ENCODE measurements at places on chromosomes 1 and 21.

- DNase-seq = no peak
These were observed 213.6 kb downstream of the NFIA start for GRCh38 chr1:61295818-61296537.

GRCh38 chr1:32116531-32116930, 8.7 kb downstream of the KPNA6 start:
- DNase-seq = no peak

- no peak for DNase-seq
These were observed 21.1 kb downstream of the MKNK1 start for GRCh38 chr1:46582972-46583371.

DNA sequence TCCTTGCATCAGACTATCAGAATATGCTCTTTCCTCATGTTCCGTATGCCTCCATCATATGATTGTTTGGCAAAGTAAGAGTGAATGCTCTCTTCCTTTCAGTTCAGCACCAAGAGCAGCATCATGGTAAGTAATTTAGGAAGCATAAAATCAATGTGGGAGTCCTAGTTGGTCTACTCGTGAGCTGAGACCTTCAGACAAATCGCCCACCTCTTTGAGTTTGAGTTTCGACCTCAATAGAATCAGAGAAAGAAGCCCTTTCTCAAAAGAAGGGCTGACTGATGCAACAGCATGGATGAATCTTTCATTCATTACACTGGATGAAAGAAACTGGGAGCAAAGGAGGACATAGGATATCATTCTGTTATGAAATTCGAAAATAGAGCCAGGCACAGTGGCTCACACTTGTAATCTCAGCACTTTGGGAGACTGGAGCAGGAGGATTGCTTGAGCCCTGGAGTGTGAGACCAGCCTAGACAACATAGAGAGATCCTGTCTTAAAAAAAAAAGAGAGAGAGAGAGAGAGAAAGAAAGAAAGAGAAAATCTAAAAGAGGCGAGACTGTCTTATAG, 112.5 kb downstream of the ZC3H11B start:
- DNase-seq = no peak

GRCh38 chr1:88608139-88608943, 75.7 kb upstream of the PKN2 start:
- DNase-seq = no peak

- DNase-seq = no peak
These were observed 649 bp upstream of the LDLRAD1 start for GRCh38 chr1:54018635-54019034.

DNA sequence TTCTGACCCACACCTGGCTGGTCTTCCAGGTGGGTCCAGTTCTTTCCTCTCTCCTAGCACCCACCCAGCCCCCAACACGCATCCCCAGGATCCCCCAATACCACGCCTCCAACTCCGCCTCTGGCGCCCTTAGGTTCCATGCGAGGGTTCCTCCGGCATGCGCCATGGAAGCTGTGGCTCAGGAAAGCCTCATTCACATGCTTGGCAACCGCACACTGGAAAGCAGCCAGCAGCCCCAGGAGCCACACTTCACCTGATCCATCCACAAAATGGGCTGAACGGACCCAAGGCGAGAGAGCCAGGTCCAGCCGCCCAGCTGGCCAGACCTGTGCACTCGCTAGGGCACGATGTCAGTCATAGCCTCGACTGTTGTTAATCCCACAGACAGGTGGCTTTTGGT, 161.2 kb downstream of the PSMG1 start:
- no peak for DNase-seq

GRCh38 chr1:119689511-119689910, 22.2 kb upstream of the PHGDH start:
- no peak for DNase-seq

- no peak for DNase-seq
These were observed 53.2 kb downstream of the DDAH1 start for GRCh38 chr1:85411567-85412305.

DNA sequence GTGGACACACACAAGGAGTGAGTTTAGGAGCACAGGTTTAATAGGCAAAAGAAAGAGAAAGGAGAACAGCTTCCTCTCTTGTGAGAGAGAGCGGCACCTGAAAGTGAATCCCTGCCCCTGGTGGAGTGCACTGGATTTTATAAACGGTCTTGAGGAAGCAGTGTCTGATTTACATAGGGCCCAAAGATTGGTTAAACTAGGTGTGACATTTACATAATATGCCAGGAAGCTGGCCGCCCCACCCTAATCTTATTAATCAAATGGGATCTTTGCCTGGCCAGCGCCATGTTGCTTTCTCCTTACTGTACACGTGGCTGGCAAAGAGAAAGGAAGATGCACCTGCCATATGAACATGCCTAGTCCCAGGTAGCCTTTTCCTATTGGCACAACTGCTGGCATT, 38.7 kb downstream of the CFH start:
- no peak for DNase-seq

GRCh38 chr21:17513214-17514123, 626 bp downstream of the CXADR start:
- DNase-seq = peak; percentile 75

DNA sequence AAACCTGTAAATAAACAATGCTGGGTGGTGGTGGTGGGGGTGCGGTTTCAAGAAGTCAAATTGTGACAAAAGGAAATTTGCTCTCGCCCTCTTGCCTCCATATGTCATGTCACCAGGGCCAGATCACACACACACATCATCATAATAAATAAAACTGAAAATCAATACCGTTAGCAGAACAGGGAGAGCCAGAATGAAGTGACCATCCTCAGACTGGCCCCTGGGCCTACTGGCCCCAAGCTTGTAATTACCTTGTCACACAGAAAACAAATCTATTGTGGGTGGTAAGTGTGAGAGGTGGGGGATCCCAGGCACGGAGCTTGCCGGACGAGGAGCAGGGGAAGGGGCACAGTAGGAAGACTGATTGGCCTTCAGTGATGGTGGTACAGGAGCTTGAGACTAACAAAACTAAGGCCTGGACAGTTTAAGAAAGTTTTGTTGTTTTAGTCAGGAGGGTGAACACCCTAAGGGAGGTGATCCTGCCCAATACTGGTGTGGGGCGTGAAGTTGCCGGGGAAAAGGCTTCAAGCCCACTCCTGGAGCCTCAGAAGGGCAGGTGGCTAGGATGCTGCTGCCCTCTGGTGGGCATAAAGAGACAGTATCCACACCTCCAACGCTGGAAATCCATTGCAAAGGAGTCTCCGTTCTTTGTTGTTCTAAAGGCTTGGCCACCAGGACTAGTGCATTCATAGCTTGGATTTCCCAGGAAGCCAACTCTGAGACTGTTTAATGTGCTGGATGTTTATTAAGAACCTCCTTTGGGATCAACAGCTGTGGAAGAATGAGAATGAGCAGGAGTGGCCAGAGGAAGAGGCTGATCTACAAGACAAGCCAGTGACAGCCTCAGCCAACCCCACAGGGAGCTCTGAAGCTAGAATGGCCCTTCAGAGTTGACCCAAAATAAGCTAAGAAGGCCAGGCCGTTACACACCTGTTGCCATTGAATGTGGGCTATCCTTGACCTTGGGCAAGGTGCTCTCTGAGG, 8.1 kb upstream of the C1orf216 start:
- peak; percentile 82 for DNase-seq

DNA sequence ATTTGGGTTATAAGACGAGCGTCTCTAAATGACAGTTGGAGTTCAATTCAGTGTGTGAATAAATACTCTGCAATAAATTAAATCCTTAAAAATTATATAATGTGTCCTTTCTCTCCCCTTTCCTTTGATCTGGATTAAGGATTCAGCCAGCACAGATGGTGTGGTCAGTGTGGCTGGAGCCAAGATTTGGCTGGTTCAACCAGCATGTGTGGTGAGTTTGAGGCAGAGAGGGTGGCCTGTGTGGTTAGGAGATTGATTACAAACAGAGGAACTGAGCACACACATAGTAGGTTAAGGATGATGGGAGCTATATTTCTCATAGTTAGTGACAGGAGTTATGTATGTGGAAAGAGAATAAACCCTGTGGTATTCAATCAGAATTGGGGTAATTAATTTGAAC, 14.2 kb upstream of the AMIGO1 start:
- no peak for DNase-seq

DNA sequence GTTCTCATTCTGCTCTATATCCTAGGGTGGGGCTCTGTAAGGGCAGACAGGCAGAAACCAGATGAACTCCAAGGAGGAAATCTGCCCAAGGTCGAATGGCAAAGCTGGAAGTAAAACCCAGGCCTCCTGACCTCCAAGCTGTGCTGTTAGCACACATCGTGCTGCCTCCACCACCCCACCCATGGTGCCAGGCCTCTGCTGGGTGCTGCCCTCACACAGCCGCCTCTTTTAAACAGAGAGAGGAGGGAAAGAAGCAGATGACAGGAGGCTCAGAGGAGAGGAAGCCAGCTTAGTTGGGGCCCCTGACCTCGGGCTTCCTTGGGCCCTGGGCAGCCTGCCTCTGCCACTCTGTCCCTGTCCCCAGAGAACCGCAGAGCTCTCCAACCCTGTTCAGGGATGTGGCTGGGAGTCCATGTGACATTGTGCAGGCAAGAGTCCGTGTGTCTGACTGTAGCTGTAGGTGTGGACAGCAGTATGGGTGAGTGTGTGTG, 1.1 kb downstream of the SYNC start:
- no peak for DNase-seq

DNA sequence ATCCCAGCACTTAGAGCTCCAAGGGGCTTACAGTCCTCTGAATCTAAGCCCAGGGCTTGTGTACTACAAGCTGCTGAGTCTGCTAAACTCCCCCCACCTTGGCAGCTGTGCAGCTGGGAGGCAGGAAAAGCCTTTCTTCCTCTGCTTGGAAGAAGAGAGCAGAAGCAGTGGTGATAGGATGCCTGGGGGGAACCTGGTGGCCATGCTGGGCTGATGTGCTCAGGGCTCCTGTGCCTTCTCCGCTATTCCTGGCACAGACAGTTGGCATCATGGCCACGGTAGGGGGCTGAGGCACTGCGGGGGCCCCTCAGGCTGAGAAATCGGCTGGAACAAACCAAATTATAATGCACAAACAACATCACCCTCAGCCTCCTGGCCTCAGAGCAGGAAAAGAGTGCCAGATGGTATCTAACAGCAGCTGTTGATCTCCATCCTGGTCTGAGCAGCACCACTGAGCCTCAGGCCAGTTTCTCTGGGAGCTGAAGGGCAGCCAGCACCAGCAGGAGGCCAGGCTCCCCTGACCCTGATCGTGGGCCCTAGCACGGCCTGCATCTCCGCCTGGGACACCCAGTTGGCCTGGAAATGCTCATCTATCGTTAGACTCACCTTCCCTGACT, 35.8 kb downstream of the ECE1 start:
- DNase-seq = no peak

DNA sequence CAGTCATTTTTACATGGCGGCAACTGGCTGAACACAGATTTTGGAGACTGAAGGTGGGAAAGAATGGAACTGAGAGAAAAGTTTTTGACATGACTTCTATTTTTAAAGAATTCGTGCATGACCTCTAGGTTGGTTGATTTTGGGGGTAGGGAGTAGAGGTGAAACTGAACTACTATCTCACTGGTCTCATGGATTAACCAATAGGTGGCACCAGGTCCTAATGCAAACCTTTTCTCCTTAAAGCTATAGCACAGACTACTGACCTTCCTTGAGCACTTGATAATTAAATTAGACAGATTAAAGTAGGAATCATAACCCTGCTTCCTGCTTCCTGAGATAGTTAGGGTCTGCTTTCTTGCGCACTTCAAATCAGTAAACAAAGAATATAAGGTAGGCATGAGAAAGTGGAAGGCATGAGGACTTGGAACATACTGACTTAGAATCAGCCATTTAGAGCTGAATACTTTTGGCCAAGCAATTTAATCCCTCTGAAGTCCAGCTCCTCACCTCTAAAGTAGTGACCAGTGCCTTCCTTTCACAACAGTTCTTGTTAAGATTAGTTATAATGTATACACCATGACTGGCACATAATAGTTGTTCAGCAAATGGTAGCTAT, 206.0 kb downstream of the CENPF start:
- DNase-seq = no peak

- DNase-seq = no peak
These were observed 480.4 kb upstream of the CAMK1G start for GRCh38 chr1:209103092-209103491.

- DNase-seq = no peak
These were observed 23.7 kb downstream of the RNF187 start for GRCh38 chr1:228510803-228511413.

- peak; percentile 70 for DNase-seq
These were observed 11.3 kb downstream of the NCSTN start for GRCh38 chr1:160354388-160354985.

GRCh38 chr1:17880449-17880848, 125.3 kb downstream of the ACTL8 start:
- DNase-seq = no peak

GRCh38 chr21:28069450-28069923, 923.2 kb downstream of the LTN1 start:
- DNase-seq = no peak

GRCh38 chr1:38613996-38614395, 245.6 kb downstream of the RRAGC start:
- no peak for DNase-seq

DNA sequence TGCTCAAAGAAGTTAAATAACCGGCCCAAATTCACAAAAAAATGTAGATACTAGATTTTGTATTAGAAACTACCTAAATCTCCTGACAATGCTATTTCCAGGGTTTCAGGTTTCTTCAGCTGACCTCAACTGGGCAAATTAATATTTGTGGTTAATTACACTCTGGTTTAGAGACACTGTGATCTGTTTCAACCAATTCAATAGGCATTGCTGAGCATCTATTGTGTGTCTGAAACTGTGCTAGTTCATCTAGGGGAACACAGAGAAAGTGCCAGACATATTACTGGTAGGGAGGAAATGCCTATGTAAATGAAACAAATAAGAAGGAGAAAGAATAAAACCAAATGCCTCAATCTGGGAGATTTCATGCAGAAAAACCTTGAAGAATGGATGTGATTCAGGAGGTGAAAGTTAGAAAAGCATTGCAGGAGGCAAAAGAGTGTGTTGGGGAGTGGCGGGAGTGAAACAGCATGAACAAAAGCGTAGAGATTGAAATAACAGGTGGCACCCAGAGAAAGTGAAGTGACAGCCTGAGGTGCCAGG, 51.3 kb upstream of the IVNS1ABP start:
- peak; percentile 39 for DNase-seq

GRCh38 chr1:219405531-219406331, 207.2 kb downstream of the ZC3H11B start:
- no peak for DNase-seq

GRCh38 chr1:17933971-17934370, 173.6 kb upstream of the IGSF21 start:
- no peak for DNase-seq

GRCh38 chr1:161131523-161132409, 701 bp downstream of the DEDD start:
- DNase-seq = peak; percentile 71
